ENCODE measurements at places on chromosomes 5 and 9.

DNA sequence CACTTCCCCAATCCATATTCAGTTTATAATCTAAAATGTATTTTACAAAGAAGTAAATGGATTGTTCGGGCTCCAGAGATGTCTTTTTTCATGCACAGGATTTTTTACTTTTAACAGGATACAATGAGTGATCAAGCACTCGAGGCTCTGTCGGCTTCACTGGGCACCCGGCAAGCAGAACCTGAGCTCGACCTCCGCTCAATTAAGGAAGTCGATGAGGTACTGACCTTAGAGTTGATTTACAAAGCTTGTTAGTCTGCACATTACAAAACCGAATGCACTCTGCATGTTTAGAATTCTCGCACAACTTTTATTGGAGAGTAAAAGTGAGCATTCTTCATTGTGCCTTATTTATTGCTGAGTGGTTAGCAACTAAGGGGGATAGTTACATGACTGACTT lies 65.2 kb downstream of the ERAP1 start:
- no peak for DNase-seq

DNA sequence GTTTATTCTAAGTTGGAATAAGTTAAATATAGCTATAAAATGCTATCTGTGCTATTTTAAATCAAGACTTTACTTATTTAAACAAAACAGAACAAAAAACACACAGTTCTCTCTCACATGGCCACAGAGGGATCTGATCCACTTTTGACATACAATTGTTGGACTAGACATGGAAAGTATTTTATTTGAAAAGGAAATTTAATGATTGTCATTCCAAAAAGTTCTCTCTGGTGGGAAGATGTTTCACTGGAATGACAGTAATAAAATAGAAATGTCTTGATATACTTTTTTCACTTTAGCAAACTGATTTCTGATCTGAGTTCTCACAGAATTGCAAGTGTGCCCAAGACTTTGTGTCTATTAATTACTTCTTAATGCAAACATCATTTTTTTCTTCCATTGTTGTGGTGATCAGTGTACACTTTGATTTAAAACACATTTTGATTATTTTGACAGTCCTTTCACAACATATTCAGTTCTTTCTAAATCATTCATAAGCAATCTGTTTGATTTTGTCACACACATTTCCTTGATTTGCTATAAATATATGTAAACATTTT lies 30.1 kb upstream of the MINAR2 start:
- no peak for DNase-seq

DNA sequence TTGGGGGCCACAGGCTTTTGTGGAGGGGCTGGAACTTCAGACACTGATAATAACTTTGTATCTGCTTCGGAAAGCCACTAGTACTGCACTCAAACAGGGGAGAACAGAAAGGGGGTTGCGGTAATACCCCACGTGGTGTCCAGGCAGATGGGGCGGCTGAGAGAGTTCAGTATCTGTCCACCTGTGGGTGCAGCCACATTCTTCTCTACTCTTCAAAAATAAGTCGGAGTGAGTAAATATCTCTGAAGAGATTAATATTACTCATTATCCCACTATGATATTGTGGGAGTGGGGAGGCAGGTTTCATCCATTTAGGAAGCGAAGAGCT lies 102.1 kb upstream of the SSBP2 start:
- DNase-seq, result no peak

- DNase-seq, result no peak
Measured at GRCh38 chr9:105023788-105024187, 95.8 kb upstream of the ABCA1 start.

- no peak for DNase-seq
Measured at GRCh38 chr9:93235300-93235960, 51.5 kb downstream of the WNK2 start.

DNA sequence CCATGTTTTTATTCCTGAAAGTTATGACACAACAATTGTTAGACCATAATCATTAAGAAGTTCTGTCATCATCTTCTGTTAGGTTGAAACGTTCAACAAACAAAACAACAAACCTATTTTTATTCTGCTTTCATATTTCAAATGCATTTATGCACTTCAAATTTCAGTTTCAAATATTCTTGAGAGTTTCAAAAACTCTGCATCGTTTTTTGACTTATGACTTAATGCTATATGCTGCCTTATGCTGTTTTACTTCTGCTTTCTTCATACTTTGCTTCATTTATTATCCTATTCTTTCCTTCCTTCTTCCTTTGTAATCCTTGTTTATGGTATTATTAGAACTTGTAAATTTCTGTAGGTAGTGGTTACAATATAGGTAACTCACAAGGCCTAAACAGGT lies 95.0 kb downstream of the PCSK1 start:
- DNase-seq, result no peak

- DNase-seq, result no peak
Measured at GRCh38 chr9:129590466-129590865, 30.4 kb downstream of the C9orf50 start.

DNA sequence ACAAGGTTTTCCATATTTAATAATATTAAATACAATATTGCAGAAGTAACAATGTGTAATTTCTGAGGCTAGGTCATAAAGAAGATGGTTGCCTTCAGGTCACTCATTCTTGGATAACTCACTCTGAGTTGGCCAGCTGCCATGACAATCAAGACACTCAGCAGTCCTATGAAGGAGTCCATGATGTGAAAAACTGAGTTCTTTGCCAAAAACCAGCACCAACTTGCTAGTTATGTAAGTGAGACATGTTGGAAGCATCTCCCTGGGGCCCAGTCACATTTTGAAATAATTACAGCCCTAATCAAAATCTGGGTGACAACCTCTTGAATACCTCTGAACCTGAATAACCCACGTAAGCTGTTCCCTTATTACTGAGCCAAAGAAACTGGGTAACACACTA lies 453.2 kb downstream of the CDH18 start:
- no peak for DNase-seq

- DNase-seq, result no peak
Measured at GRCh38 chr9:86670076-86670475, 277.2 kb downstream of the GAS1 start.

GRCh38 chr9:111949919-111950318 lies 53.3 kb downstream of the UGCG start:
- DNase-seq, result no peak

- no peak for DNase-seq
Measured at GRCh38 chr5:170721681-170722080, 61.8 kb upstream of the GABRP start.

GRCh38 chr9:8349376-8349775 lies 549.8 kb upstream of the DMAC1 start:
- no peak for DNase-seq

- DNase-seq, result peak; percentile 25
Measured at GRCh38 chr5:169656125-169656901, 19.2 kb downstream of the DOCK2 start.

GRCh38 chr5:106755066-106755465 lies 915.7 kb downstream of the EFNA5 start:
- no peak for DNase-seq

GRCh38 chr5:180598797-180599589 lies 7.7 kb upstream of the SCGB3A1 start:
- DNase-seq, result no peak

DNA sequence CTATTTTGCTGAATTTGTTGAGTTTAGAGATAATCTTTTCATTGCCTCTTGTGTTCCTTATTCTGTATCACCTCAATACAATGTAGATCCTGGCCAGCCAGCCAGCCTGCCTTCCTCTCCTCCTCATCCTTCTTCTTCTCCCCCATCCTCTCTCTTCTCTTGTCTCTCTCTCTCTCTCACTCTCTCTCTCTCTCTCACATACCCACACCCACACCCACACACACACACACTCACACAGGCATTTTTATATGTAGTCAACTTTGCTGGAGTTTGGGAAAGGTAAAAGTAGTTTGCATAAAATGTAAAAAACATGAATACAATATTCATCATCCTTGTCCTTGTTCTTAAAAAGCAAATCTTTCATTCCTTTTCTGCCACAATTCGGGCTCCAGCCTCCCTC lies 60.5 kb downstream of the ZFAND5 start:
- no peak for DNase-seq

DNA sequence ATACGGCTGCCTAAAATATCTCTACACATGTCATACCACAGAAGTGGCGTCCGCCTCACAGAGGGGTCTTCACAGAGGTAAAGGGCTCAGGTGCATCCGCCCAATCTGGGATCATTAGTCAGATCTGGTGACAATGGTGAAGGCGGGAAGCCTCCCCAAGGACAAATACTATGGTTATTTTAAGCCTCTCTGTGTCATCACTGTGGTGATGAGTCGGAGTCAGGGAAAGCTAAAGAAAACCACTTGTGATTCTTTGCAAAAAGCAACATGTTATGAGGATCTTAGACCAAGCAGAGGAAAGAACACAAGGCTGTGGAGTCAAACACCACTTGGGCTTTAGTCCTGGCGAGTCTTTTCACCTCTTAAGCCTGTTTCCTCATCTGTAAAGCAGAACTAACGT lies 190.4 kb downstream of the DRD1 start:
- no peak for DNase-seq

GRCh38 chr5:76821136-76821535 lies 2.3 kb downstream of the F2RL1 start:
- no peak for DNase-seq

- DNase-seq, result no peak
Measured at GRCh38 chr5:96242571-96242970, 190.5 kb downstream of the PCSK1 start.

- DNase-seq, result no peak
Measured at GRCh38 chr5:178244576-178244975, 12.0 kb upstream of the PHYKPL start.

GRCh38 chr5:131758520-131758900 lies 38.3 kb downstream of the FNIP1 start:
- DNase-seq, result no peak

GRCh38 chr5:168365581-168366081 lies 74.2 kb downstream of the WWC1 start:
- no peak for DNase-seq

DNA sequence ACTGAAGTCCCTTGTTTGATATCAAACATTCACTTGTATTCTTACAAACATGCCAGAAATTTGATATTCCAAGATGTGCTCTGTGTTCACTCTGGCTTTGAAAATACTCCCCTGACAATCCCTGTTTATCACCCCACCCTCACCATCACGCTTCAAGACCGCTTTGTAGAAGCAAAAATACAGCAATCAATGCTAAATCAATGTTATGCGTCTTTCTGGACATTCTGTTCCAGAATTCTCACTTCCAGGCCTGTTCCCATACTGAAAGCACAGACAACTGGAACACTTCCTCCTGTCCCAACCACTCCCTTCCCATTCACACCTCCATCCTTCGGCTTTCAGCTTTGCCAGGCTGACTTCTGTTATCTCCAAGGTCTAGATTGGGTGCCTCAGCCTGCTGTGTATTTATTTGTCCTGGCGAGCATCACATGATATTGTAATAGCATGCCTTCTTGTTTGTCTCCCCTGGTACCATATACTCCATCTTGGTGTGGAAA lies 72.8 kb downstream of the SNCAIP start:
- DNase-seq, result no peak

DNA sequence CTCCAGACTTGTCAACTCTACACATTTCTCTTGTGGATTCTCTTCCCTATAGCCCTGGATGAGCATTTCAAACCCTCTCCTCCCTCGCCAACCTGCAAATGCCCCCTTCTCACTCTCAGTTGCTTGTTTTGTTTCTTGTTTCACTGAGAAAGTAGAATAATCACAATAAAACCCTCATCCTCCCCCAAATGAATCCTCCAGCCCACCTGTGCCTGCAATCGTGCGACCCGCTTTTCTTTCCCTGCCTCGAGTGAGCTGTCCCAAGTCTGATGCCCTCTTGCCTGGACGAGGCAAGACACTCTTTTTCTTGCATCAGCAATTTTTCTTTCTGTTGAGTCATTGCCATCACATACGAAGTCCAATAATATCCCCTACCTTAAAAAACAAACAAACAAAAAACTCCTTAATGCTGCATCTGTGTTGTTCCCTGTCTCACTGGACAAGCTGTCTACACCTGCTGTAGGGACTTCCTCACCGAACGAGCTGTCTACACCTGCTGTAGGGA lies 3.7 kb upstream of the CACNA1B start:
- no peak for DNase-seq

DNA sequence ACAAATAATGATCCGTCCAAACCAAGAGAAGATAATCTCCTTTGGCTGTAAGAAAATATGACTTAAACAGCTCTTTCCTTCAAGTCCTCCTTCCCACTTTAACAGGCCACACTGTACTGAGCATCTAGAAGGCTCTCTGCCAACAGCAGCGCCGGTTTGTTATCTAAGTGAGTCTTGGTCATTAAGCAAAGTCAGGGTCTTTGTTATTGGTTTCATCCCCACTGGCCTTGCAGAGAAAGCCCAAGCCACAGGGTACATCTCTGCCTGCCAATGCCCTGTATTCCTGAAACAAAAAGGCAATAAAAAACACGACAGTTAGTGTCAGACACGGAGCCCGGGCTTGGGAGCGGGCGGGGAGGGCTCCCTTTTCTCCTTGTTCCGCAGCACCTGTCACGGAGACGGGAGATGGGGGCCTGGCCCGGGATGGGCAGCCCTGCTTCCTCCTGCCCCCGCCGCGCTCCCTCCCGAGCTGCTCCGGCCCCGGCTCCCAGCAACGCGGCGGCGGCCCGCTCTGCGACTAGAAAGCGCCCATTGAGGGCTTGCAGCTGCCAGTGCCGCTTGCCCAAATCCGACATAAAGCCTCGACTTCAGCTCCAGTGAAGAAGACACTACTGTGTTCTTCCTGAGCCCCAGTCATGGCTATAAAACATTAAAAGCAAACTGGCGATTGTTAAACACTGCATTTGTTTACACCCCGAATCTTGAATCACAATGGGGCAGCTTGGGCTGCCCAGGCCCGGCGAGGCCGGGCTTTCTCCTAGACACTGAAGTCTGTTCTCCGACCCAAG lies 28.1 kb upstream of the PIK3R1 start:
- no peak for DNase-seq

DNA sequence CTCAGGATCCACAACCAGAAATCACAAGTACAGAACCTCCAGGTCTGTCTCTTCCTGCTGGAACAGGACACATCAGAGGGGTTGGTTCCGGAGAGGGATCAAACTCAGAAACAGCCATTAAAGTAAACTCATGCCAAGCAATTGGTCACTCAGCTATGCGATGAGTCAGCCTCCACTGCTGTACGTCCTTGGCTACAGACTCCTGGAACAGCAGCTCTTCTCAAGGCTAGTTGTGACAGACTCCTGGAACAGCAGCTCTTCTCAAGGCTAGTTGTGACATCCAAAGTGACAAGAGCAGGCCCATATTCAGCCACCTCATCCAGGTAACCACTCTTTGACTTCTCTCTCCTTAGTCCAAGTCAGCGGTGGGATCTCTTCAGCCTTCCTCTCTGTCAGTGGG lies at the start of gene SPINK13:
Gene SPINK13, plus strand, starts transcription at position 229 of the 400 bp plus-strand sequence. CDS start 1,279 bp downstream, outside the sequence.
- no peak for DNase-seq

Measured in CD4-positive, alpha-beta T cell treated with Interleukin-4 for 1 hour (primary cell).